ENCODE measurements at places on chromosomes 2 and 18.

DNA sequence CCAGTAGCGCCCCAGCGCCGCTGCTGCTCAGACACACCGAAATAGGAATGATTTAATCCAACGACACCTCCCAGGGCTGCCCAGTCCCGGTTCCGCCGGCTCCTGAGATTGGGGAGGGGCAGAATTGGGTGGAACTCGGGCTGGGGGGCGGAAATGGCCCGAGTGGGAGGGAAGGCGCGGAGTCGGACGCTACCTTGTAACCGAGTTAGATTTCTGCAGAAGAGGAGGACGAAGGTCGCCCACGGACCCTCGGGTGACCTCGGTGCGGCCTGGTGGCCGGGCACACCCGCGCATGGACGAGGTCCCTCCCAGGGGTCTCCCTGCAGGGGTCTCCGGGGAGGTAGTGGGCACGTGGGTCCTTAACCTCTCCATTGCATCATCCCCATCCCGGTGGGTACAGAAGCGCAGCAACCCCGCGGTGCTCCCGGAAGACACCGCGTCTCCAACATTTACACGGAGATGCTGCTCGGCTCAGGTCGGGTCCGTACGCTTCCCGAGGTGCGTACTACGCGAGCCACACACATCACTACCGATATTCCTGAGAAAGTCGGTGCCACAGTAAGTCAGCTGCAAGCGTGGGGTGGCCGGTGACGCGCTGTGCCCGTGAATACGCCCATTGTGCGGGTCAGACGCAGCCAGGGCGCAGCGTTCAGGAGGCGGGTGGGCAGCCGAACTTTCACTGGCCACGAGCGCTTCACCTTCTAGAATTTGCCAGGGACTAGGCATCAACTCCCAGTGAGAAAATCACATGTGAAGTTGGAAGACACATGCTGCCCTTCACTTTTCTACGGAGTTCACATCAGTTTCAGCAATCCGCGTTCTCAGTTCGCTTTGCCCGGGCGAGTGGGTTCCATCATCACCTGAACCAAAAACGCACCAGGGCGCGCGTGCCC is 3.0 kb downstream of the ZNF516 start:
- DNase-seq: no peak

- DNase-seq: no peak
These were observed 143.5 kb downstream of the PKP4 start for GRCh38 chr2:158600155-158600802.

DNA sequence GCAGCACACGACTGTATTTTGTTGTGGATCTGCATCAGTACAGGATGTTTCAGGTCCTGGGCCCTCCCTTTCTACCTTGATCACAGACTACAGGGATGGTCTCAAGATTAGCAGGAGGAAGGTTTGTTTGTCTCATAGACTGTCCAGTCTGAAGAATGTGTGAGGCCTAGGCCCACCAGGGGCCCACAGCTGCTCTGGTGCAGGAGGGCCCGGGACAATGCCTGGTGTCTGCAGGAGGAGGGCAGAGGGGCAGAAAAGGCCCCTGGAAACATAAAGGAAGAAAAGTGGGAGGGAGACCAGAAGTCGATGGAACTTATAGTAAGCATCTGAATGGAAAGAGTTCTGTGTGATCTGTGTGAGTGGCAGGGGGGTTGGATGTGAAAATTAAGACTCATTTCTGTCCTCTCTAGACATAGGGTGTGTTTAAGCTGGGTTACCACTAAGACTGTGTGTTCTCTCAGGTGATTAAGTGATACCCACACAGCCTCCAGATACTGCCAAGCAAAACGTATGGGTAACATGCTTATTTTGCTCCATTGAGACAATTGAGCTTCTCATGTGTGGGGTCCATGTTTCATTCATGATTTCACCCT is 33.4 kb upstream of the LPIN2 start:
- DNase-seq: no peak

DNA sequence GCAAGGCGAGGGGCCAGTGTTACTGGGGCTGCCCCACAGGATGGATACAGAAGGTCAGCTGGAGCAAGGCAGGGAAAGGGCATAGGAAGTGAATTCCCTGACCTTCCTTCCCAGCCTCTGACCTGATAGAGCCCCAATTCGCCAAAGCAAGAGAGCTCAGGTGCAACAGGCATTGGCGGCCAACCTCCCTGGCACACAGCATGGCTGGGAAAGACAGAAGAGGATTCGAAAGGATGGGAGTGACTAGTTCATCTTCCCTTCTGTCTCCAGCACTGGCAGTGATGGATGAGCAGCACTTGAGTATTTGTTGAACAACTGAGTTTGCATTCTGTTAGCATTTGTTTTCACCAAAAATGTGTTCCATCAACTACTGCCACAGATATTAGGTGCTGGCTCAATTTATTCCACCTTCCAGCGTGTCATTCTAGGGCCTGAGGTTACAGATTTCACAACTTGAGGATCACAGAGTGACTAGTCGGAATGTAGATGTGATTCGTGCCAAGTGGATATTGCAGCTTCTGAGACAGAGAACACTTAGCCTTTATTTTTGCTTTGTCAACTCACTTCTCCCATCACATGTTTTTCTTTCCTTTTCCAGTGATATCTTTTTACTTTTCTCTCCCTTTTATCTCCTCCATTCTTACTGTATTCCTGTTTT is 6.2 kb downstream of the COPS8 start:
- no peak for DNase-seq

GRCh38 chr2:32264422-32265105 is at the start of gene NLRC4:
Gene NLRC4 (minus strand): TSS chr2:32264886. CDS start chr2:32256775, 8,111 bp downstream.
- DNase-seq: no peak

GRCh38 chr2:168231609-168232241 is 15.7 kb downstream of the STK39 start:
- no peak for DNase-seq

DNA sequence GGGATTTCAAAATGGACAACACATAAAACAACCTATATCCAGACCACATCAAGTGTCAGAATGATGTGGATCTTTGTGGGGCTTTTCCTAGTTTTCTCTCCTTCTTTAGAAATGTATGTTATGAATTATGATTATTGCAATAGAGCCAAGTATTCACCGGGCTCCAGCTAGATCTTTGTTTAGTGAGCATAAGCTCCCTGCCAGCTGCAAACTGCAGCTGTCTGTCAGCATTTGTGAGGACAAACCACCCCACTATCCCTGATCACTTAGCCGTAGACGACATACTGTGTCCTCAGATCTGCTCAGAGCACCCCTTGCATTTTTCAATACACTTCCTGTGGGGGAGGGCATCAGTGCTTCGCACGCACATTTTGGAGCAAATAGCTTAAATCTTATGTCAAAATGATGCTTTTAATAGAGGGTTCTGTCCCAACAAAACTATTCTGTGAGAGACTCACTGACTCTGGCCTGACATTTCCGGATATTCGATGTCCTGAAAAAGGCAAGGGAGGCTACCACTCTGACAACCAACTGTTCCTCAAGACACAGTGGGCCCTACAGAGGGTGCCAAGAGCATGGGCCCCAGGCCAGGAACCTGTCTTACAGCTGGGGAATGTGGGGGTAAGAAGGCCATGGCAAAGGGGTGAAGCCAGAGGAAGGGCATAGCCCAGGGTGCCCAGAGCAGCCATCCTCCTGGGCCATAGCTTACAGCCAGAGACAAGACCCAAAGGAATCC is 346.0 kb downstream of the ARHGAP15 start:
- no peak for DNase-seq

DNA sequence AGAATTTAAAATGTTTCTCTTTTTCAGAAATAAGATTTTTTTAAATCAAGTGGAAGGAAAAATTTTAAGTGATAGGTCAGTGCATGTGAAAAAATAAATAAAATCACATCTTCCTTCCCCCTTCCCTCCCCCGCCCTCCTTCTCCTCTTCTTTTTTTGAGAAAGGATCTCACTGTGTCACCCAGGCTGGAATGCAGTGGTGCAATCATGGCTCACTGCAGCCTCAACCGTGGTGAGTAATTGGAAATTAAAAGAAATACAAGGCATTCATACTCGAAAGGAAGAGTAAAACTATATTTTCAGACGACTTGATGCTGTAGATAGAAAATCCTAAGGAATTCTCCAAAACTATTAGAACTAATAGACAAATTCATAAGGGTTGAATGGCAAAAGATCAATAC is 16.9 kb upstream of the CRACDL start:
- no peak for DNase-seq

DNA sequence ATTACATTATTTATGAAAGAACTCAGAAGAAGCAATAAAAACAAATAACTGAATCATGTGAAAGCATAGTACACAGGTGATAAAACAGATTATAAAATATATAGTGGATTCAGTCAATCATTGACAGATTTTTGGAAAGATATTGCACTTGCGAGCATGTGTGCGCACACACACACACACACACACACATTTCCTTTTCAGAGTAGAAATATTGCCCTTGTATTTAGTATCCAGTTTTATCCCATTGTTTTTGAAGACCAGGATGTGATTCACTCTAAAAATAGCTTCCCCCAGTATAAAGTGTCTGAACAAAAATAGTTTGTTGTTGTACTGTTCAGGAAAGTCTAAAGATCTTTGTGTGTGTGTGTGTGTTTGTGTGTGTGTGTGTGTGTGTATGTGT is 145.5 kb downstream of the CALCRL start:
- no peak for DNase-seq

- no peak for DNase-seq
These were observed 43.4 kb upstream of the LRP1B start for GRCh38 chr2:142174176-142174575.

DNA sequence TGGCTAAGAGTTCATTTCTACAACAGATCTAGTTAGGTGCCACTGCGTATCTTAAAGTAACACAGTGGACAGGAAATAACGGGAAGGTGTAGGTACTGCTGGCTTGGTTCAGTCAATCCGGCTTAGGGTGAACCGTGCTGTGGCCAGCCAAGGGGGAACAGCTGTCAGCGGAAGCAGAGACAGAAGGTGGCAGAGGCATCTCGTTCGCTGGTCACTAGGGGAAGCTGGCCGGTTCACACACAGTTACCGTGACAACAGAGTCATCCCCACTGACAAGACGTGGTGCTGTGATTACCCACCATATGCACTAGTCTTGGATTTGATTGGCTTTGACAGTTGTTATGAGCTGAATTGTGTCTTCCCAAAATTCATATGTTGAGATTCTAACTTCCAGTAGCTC is 58.8 kb upstream of the HDAC4 start:
- no peak for DNase-seq

DNA sequence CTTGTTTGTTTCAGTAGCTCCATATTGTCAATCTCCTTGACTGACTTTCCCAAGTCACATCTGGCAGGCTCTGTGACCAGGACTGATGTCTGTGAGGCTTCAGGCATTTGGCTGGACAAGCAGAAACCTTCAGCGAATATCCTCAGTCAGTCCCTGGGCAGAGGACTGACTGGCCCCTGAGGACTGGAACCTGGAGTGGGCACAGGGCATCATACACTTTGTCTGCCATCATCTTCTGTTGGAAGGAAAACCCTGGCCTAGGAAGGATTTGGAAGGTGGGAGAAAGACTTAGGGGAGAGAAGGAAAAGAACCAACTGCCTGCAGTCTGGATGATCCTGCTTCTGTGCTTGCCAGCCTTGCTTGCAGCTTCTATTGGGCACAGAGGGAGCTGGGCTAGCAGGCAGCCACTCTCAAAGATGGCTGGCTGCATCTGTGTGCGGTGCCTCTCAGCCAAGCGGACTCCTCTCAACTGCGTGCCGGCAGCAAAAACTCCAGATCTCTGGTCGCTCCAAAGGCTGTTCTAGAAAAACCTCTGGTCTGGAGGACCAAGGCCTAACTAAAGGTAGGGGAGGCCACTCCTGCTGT is 126.8 kb downstream of the MARCHF4 start:
- no peak for DNase-seq

DNA sequence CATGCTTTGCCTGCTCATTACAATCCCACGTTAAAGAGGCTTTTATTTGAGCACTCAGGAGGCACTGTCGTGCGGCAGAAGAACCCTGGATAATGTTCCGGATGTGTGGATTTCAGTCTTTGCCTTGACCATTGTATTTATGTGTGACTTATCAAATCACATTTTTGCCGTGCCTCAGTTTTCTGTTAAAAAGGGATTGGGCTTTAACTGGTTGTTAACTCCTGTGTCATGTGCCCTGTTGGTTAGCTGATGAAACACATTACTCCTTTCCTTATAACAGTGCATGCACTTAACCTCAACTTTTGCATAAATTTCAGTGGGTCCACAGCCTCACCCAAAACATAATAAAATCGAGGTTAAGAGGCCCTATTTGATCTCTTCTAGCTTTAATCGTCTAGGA is 52.7 kb downstream of the NAB1 start:
- DNase-seq: no peak

DNA sequence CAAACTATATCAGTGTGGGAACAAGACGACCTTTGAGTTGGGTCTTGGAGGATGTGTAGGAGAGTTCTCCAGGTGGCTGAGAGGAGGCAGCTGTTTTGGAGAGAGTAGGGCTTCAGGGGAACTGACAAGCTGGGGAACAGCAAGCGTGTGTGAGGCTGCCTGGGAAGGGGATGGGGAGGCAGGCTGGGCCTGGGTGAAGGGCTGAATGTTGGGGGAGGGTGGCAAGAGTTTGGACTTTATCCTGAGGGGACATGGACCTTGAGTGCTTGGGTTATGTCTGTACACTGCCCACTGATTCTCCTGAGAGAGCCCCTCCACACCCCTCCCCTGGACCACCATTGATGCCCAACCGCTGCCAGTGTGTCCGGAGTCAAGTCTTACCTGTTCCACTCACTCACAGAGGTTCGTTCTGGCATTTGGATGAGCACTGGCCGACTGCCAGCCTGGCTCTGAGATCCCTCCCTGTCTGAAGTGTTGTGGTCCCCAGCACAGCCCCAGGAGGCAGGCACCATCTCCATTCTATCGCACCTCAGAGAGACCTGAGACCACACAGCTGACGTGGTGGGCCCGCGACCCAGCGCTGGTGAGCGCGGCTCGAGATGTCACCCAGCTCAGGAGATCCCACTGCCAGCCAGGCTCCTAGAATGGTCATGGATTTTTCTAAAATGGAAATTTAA is 59.5 kb downstream of the DCDC2C start:
- no peak for DNase-seq

DNA sequence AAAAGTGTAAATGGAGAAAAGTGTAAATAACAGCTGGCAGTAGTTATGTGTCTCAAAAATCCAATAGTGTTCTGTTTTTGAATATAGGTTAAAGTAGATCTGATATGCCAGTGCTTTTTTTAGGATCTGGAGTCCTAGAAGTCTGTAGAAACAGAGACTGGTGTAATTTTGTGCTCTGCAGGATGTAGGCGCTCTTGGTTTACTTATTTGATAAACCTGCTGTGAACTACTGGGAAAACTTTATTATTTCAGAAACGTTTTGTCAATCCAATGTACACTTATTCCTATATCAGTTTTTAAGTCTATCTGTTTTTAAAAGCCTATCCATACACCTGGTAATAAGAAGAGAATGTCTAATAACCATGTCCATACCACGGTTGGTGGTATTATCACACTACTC is 530.8 kb upstream of the ZNF804A start:
- DNase-seq: no peak

DNA sequence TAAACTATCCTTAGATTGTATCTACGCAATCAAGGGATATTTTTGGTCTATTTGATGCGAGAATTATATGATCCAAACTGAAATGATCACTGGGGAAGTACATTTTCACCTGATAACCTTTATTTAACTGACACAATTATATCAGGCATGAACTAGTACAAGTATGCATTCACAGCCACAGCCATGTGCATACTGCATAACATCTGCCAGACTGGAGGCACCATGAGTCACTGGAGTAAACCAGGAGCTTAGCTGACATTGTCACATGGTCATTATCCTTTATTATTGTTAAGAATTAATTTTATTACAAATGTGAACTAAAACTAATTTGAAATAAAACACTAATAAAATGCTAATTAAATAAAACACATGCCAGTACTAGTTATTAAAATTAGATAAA is 1127.1 kb downstream of the DPP10 start:
- no peak for DNase-seq

- no peak for DNase-seq
These were observed 12.2 kb upstream of the DNPEP start for GRCh38 chr2:219399716-219400478.

All from hematopoietic multipotent progenitor cell (in vitro differentiated cells).